Activated CD4-positive, alpha-beta T cell treated with anti-CD3 and anti-CD28 coated beads for 24 hours (primary cell): ENCODE measurements at places on chromosomes 2 and 18.

GRCh38 chr2:232713505-232713904 is 16.4 kb downstream of the GIGYF2 start:
- DNase-seq: no peak

GRCh38 chr2:23606968-23607367 is 222.0 kb downstream of the KLHL29 start:
- no peak for DNase-seq

DNA sequence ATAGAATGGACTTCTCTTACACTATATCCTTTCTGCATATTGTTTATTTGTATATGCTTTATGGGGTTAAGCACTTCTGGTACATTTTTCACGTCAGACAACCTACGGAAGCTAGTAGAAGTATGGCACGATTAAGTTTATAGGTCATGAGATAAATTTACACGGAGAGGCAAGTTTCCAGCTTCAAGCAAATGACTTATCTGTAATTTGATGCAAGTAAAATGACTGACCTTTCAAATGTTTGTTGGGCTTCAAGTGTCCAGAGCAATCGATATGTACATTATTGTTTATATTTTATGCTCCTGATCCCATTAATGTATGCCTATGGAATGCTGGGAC is 97.5 kb upstream of the EFEMP1 start:
- DNase-seq: no peak

- DNase-seq: no peak
Observed at GRCh38 chr2:170456914-170457313, 258.2 kb upstream of the SP5 start.

GRCh38 chr18:22702806-22703205 is 230.3 kb upstream of the RBBP8 start:
- no peak for DNase-seq
